NCI-H526 treated with DMSO at 0.1 percent for 48 hours (cell line): ENCODE measurements at places on chromosomes 13 and 19.
A peak's percentile ranks its signal among the peaks of the same experiment; 100 is the strongest.

DNA sequence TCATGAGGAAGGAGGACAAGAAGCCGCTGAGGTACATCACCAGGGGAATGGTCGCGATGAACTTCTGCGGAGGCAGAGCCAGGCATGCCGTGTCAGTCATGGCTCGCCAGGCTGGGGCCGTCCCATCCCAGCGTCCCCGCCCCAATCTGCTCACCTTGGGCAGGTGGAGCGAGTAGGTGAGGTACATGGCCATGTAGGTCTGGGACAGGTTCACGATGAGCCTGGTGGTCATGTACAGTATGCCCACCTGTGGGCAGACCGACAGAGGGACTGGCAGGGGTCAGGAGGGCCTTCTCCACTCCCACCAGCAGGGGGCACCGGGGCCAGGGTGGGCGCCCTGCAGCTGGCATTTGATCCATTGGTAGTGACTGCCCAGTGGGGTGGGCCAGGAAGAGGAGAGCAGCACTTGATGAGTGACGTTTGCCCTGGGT lies 8.3 kb downstream of the TEKTIP1 start:
- no peak for DNase-seq

- DNase-seq = no peak
Measured at GRCh38 chr13:102460806-102461205, 59.0 kb upstream of the FGF14 start.

DNA sequence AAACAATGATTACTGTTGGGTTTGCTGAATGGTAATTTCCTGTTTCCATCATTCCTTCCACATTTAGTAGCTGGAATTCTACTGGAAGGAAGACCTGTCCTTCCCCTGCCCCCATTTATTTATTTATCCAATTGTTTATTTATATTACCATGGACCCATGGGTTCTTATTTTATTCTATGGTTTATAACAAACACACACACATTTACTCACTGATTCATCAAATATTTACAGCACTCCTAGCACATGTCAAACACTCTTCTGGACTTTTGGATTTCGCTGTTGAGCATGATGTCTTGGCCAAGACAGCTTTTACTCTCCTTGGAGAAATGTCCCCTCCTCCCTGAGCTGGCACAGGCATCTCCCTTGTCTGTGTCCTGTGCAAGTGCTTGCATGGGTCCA lies 227.8 kb upstream of the MAB21L1 start:
- DNase-seq = no peak

DNA sequence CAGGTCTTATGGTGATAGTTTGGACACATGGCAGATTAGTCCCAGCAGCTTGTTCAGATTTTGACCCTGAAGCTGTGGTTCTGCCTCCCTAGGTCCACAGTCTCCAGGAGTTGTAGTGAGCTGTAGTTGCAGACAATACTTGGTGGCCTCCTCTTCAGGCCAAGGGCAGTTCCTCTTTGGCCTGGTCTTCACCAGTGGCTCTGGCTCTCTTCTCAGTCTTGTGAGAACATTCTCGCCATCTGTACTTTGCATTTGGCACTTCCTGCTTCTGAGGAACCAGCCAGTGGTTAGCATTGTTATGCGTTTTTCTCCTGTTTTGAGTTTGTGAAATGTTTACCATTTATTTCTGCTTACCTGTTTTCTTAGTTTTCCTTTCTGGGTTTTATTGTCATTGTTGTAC lies 40.7 kb downstream of the PCCA start:
- no peak for DNase-seq

DNA sequence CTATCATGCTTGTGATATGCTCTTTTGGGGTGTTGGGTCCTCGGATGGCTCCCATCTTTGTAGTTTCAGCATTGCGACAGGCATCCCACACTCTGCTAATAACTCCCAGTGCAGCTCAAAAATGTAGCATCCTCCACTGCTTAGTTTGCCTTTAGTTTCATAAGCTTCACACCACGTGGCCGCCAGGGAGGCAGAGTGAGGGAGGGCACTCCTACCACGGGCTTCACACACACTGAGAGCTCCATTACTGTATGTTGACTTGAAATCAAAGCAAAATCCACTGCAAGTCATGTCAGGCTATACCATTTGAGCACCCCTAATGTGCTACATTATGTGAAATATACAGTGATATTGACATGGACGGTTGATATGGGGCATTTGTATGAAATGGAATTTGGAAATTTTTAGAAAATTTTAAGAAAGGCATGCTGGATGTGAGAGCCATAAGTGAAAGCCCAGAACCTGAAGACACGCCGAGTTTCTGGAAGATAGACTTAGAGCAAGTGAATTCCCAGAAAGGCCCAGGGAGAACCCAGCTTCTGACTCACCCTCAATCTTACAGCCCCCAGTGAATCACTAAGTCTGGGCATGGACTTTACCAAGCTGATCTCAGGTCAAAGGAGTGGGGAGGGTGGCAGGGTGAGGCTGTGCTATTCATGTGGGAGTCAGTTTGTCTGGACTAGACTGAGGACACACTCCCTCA lies 94.1 kb downstream of the HSPH1 start:
- DNase-seq = no peak

GRCh38 chr19:13718733-13719132 lies 45.6 kb upstream of the MRI1 start:
- peak; percentile 20 for DNase-seq

GRCh38 chr13:44938854-44939253 lies 50.4 kb downstream of the NUFIP1 start:
- no peak for DNase-seq

DNA sequence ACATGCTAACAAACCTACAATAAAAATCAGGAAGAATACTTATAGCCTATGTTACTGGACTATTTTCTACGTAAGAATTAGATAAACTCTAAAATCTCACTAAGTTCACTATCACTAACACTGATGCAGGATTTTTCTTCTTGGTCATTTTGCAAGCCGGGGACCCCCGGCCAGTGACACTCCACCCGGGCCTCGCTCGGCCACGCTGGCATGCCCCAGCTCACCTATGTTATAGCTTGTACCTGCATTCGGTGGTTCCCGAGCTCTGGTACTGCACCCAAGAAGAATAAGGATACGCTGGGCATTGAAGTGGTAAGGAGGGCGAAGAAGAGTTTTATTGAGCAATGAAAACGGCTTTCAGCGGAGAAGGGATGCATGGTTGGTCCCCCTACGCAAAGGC lies 245.3 kb upstream of the NBEA start:
- DNase-seq = no peak

- no peak for DNase-seq
Measured at GRCh38 chr13:113260996-113261395, 36.0 kb upstream of the LAMP1 start.

- no peak for DNase-seq
Measured at GRCh38 chr13:110760611-110761010, 47.1 kb downstream of the ING1 start.

DNA sequence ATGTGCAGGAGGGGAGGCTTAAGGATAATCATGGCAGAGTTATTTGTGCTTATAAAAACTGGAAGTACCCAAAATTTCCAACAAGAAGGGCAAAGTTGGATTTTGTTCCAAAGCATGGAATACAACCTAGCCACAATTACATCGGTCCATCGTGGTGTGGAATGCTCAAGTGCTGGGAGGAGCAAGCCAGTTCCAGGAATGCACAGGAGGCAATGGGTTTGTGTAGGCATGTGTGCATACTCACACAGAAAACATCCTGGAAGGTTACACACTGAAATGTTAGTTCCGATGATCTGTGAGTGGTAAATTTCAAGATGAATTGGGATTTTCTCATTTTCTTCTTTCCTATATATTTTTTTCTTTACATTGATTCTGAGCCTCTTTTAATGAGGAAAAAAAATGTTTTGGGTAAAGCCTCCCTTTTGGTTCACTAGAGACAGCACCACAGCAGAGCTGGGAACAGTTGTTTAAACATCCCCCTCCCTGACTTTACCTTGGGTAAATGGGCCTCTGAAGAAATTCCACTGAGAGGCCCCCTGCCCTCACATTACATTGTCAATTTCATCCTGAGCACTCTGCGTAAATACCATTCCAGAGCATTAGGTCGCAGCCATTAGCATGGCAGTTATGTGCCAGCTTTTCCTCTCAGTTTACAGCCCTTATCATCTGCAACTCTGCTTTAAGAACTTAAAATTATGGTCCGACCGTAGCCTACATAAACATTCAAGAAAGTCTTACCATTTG lies 122.0 kb downstream of the UQCRFS1 start:
- DNase-seq = no peak

- DNase-seq = no peak
Measured at GRCh38 chr19:44712864-44713515, 14.0 kb downstream of the CEACAM16 start.

- DNase-seq = peak; percentile 19
Measured at GRCh38 chr19:31349160-31349881, at the start of gene TSHZ3. Gene TSHZ3, minus strand, starts transcription at chr19:31349436. Its CDS starts 217 bp downstream, at chr19:31349219.

- DNase-seq = no peak
Measured at GRCh38 chr19:46659151-46660007, 1.6 kb downstream of the DACT3 start.

- no peak for DNase-seq
Measured at GRCh38 chr13:81211713-81212112, 870.8 kb upstream of the SPRY2 start.
